Bronchial epithelial cell (primary cell): ENCODE measurements at places on chromosomes 16 and 17. TPM values are rescaled to one million over a fixed set of nuclear protein-coding genes. Genes with fewer than 3 reads are reported as not detected.
A peak's percentile ranks its signal among the peaks of the same experiment; 100 is the strongest.

DNA sequence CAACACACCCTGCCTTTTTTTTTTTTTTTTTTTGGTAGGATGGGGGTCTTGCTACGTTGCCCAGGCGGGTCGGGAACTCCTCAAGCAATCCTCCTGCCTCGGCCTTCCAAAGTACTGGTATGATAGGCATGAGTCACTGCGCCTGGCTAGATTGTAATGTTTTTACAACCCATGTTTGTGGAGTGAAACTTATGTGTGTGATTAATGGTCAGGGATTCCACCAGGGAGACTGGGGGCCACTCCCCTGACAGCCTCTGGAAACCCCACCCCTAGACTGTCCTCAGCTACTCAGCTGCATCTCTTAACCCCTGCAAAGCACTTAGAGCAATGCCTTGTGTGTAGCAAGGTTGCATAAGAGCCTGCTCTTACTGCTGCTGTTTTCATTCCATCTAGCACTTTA, 220.5 kb downstream of the PARN start:
- peak; percentile 88 for DNase-seq

DNA sequence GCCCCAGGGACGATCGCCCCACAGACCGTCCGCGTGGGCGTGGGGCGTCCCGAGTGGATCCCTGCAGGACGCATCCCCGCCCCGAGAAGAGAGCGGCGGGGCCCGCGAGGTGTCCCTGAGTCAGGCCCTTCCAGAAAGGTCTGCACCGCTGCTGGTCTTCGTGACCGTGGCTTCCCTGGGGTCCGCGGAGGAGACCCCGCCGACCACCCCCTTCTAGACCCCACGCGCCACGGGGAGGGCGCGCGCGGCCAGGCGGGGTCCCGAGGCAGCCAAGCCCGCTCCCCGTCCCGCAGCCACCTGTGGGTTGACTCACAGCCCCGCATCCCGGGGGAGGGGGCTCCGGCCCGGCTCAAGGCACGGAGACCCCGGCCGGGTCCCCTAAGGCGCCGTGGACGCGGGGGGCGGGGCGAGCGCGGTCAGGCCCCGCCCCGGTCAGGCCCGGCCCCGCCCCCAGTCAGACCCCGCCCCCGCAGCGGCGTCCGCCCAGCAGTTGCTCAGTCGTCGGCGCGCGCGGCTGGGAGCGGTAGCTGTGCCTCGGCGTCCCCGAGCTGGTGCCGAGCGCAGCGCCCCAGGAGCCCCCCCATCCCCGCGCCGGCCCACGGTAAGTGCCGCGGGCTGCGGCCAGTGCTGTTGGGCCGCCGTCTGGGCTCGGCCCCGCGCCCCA, at the start of gene BAIAP3:
TSS of gene BAIAP3 (plus strand) at position 497 of the 664 bp plus-strand sequence. CDS start 4,905 bp downstream, outside the sequence.
- no peak for DNase-seq

GRCh38 chr16:88684569-88685155, 1.6 kb downstream of the SNAI3 start:
- no peak for DNase-seq

DNA sequence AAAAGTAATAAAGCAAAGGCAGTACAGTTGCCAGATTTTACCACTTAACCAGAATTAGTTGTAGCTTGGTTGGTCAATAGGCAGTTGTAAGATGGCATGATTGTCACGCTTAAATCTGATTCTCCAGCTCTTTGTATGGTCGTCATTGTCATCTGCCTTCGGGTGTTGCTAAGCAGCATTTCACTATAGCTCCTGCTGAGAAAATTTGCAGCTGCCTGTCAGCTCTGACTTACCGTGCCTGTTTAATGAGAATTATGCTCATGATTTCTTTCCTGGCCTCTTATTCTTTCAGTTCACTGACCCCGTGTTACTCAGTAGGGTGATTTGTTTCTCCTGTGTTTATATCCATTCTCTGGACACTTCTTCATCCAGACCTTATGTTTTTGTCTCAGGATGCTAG, 66.7 kb downstream of the TANGO6 start:
- no peak for DNase-seq

- no peak for DNase-seq
Observed at GRCh38 chr16:2009164-2009711, 383 bp downstream of the ZNF598 start.

DNA sequence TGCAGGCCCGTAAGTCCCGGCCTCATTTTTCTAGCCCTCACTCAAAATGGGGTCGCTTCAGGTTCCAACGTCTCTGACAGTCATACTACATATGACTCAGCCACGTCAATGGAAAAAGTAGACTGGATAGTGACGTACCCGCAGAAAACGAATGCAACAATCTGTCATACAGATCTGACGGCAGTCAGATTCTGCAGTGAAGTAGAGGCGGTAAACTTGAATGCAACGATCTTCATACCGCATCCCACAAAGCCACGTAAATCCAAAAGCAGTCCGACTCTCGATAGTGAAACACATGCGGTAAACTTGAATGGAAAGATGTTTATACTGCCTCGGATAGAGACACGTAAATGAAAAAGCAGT, 38.4 kb upstream of the ARL4D start:
- DNase-seq, result peak; percentile 89

- DNase-seq, result no peak
Observed at GRCh38 chr16:77430787-77431585, 3.8 kb downstream of the ADAMTS18 start.

DNA sequence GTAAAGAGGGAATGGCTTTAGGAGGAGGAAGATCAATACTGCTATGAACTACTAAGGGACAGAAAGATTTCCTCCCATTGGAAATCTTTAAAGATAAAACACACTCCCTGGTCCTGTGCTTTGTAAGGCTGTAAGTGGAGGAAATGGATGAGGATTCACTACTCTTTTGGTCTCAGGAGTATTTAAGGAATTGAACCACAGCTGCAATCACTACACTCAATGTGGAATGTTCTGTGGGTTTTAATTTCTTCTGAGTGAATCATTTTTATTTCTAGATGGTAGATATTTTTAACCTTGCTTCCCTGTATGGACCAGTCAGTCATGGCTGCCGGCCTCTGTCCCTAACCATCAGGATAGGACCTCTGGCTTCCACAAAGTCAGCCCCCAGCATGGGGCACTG, 65.6 kb downstream of the SDR42E1 start:
- no peak for DNase-seq

- no peak for DNase-seq
Observed at GRCh38 chr17:9643611-9644010, 1.7 kb upstream of the USP43 start.

- peak; percentile 61 for DNase-seq
Observed at GRCh38 chr17:17837380-17837821, 615 bp upstream of the SREBF1 start.

DNA sequence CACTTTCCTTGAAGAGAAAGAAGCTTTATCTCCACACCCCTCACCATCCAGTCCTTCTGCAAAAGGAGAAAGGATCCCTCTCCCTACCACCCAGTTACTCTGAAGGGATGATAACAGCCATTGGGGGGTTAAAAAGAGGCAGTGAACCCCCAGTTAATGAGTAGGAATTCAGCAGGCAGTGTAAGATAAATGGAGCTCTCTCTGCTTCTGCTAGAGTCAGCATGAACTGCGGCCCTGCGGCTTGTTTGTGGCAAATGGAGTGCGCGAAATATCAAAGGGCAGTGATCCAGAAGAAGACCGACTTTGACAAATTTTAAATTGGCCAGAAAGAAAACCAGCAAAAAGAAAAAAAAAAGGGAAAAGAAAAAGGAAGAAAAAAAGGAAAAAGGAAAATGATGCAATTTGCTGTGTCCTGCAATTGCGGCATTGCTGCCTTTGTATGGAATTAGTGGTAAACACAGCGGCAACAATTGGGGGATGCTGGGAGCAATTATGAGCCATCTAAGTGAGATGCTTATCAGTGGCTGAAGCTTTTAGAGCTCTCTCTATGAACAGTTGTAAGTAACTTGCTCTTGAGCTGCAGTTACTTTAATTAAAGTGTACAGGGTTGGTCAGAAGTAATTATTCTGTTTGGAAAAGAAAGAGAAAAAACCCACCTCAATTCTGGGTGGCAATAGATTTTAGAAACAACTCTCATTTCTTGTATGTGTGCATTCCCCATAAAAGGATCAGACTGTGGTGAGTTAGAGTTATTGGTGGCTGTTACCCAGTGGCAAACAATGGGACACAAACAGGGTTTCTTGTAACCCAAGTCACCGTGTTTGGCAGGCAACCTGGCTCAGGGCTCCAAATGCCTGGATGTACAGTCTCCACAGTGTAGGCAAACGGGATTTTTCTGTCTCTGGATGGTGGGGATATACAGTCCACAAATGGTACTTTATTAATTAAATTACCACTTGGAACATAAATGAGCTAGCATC, 161.3 kb downstream of the AATF start:
- DNase-seq, result no peak

DNA sequence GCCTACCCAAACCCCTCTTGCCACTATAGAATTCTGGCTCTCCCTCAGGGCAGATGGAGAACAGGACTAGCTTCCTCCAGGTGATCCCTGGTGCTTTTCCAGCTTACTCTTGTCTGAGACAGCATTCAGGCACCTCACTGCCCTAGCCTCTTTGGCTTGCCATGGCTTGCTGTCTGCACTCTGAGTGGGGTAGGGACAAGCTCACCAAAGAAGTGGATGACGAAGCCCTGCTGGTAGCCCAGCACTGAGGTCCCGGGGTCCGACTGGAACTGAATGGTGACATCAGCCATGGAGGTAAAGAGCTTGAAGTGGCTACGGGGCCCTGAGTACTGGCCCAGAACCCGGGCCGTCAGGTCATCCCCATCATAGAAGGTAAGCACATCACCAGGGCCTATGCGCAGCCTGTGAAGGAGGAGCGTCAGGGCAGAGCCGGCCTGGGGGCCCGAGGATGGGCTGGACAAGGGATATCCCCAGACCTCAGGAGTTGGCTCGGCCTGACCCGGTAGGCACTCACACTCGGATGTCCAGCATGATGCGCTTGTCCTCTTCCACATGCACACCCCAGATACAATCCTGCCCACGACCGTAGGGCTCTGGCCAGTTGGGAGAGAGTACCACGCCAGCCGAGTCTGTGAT, 7.6 kb upstream of the PHF12 start:
- no peak for DNase-seq

DNA sequence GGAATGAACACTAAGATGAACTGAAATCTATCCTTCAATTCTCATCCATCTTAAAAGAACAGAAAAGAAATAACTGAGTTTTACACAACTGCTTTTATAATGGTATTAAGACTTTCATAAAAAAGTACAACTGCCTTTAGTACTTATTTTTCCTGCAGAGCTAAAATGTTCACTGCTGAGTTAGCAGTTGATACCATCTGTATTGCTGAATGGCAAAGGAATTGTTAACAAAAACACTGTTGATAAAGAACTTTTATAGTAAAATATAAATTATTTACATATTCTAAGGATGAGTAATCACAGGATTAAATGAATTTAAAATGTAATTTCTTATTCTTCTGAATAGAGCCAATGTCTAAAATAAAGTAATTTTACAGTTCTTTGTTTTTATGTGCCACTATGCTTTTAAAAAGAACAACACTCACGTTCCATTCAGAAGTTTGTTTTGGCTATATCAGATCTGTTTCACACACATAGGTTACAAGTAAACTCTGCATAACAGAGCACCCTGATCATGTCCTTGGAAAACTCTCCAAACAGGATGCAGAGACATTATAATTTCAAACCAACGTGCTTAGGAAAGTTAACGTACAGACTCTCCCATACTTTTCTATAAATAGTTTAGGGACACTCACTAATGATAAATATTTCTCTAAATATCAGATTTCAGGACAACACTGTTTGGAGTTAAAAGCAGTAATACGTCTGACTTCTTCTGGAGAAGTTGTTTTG, 151.1 kb downstream of the ITFG1 start:
- DNase-seq, result no peak

DNA sequence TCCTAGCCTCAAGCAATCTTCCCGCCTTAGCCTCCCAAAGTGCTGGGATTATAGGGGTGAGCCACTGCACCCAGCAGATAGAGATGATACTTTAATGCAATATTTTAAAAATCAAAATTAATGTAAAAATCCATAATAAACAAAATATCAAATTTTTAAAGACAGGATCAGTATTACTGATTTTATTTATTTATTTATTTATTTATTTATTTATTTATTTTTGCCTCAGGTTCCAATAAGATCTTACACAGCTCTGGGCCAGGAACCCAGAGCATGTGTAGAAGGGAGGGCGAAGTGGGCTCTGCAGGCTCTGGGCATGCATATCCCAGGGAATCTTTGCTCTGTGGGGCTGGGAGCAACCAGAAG, 41.6 kb downstream of the FZD2 start:
- no peak for DNase-seq

DNA sequence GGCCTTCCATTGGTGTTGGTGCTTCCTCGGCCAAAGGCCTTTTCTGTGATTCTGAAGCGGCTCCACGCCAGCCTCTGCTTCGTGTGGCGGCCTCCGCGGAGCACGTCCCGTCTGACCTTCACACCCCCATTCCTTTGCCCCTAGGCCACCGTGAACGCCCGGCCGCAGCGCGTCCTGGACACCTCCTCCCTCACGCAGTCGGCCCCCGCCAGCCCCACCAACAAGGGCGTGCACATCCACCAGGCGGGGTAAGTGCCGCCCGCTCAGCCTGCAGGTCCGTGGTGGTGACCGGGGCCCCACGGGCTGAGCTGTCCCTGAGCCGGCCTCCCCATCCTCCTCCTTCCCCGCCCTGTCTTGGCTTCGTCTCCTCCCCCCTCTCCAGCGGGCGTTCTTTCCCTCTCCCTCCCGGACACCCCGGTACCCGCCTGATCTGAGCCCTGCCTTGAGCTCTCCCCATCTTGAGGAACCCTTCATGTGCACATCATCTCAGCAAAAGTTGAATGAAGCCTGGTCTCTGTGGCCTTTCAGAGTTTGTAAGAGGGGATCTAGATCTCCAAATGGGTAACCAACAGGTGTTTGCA, 69.0 kb upstream of the CHMP6 start:
- DNase-seq, result no peak

DNA sequence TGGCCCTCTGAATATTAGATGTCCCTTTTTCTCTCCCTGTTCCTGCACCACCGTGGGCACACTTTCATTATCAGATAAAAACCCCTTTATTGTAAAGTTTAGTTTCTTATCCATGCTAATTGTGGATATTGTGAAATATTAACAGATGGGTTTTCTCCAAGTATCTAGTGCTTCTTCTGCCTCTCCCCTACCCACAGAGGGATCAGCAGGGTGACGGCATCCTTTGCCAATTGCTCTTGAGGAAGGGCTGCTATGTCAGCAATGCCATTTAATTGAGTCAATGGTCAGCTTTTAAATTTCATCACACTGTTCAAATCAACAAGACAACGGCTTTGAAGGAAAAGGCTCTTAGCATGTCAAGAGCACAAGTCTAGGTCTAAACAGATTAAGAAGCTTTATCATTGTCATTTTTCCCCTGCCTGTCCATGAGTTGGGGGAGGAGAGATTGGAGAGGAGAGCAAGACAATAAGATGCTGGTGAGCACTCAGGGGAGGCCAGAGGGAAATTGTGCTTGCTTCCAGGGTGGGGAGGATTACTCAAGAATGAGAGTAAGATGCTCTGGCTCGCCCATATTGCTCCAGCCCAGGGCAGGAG, 443.0 kb upstream of the CCL2 start:
- no peak for DNase-seq

GRCh38 chr17:71188811-71189492, 931.9 kb upstream of the SOX9 start:
- peak; percentile 95 for DNase-seq

- DNase-seq, result peak; percentile 37
Observed at GRCh38 chr17:68314916-68315535, 23.7 kb downstream of the ARSG start.

The SOCS1 gene
- 0.77 and 0.79 TPM in 2 replicates for total RNA-seq

The GJD3 gene
- total RNA-seq, result 0.13 and 0.53 TPM in 2 replicates

The MTSS2 gene
- total RNA-seq, result 20.0 and 42.6 TPM in 2 replicates

The WFIKKN2 gene
- not detected in 2 replicates for total RNA-seq

The RTN4RL1 gene
- 0.13 and 0.26 TPM in 2 replicates for total RNA-seq

The HOXB4 gene
- total RNA-seq, result not detected in 2 replicates

The HERPUD1 gene
- total RNA-seq, result 93.8 and 110 TPM in 2 replicates

The MT1F gene
- total RNA-seq, result 1.5 and 1.6 TPM in 2 replicates

The ALOX12 gene
- total RNA-seq, result 0.26 and 1.2 TPM in 2 replicates
